HAP-1 (cell line): ENCODE measurements at places on chromosomes 5 and 9.

DNA sequence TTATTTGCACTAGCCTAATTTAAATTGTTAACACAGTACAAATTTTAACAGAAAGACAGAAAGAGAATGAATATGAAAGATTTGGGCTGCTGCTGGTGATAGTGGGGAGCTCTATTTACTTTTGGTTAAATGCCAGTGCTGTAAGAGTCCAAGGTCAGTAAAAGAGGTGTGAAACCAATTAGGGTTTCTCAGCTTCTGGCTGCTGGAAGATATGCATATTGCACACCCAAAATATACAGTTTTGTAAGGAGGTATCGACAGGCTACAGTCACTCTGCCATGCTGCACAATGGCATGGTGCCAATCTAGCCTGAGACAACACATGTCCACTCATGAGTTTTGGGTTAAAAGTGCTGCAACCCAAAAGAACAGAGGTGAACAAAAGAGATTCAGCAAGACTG is 79.3 kb downstream of the PPP2R2B start:
- no peak for DNase-seq

GRCh38 chr5:72453246-72453775 is 53.9 kb downstream of the ZNF366 start:
- DNase-seq, result no peak

GRCh38 chr9:2780326-2780725 is 63.0 kb downstream of the KCNV2 start:
- no peak for DNase-seq

DNA sequence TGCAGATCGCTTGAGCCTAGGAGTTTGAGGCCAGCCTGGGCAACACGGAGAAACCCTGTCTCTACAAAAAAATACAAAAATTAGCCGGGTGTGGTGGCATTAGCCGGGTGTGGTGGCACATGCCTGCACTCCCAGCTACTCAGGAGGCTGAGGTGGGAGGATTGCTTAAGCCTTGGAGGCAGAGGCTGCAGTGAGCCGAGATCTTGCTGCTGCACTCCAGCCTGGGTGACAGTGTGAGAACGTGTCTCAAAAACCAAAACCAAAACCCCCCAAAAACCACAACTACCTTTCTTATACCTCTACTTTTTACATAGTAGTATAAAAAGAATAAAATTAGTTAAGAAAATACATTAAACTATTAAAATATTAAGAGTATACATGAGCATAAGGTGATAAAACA is 121.2 kb downstream of the RAPGEF6 start:
- no peak for DNase-seq

DNA sequence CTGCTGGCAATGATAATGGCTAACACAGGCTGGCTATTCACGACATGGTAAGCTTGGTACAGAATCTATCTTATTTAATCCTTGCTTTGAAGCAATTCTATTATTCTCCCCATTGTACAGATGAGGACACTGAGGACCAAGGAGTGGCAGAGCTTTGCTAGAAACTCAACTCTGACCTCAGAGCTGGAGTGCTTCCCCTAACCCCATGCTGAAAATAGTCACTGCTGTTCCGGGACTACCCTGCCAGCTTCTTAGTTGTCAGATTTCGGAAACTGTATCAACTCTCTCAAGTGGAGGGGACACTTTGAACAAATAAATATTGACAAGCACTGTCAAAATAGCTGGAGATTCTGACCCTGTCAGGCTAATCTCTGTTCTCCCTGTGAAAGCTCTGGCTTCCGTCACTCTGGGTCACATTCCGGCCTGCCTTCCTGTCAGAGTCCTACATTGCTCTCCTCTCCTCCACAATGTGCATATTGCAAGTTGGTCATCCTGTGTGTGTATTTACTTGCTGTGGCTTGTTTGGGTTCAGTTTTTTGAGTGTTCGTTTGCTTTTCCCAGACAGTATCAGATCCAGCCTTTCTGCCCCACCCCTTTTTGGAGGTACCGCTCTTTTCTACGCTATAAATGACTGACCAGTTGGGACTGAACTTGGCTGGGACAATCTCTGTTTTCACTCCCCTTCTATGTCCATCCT is 134.3 kb upstream of the MAP1B start:
- no peak for DNase-seq

- DNase-seq, result no peak
Observed at GRCh38 chr5:68189171-68189570, 26.4 kb upstream of the PIK3R1 start.

DNA sequence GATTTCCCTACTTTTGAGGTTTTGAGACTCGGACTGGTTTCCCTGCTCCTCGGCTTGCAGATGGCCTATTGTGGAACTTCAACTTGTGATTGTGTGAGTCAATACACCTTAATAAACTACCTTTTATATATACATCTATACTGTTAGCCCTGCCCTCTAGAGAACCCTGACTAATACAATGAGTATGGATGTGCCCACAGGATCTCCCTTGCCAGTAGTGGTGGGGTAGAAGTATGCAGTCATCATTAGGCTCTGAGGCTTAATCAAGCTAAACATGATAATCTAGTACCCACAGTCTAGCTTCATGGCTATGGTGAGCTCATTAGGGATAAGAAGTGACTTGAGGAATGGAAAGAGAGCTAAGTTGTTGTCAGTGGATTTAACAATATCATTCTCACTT is 412.8 kb upstream of the PTGER4 start:
- no peak for DNase-seq

GRCh38 chr5:66440202-66440680 is 156.0 kb upstream of the MAST4 start:
- no peak for DNase-seq

- no peak for DNase-seq
Observed at GRCh38 chr5:66246608-66247007, 102.5 kb downstream of the SREK1 start.

GRCh38 chr5:99639905-99640304 is 711.1 kb upstream of the CHD1 start:
- no peak for DNase-seq

GRCh38 chr5:94812232-94812631 is 193.8 kb downstream of the SLF1 start:
- no peak for DNase-seq

GRCh38 chr9:69086769-69087168 is 51.2 kb downstream of the FXN start:
- no peak for DNase-seq

DNA sequence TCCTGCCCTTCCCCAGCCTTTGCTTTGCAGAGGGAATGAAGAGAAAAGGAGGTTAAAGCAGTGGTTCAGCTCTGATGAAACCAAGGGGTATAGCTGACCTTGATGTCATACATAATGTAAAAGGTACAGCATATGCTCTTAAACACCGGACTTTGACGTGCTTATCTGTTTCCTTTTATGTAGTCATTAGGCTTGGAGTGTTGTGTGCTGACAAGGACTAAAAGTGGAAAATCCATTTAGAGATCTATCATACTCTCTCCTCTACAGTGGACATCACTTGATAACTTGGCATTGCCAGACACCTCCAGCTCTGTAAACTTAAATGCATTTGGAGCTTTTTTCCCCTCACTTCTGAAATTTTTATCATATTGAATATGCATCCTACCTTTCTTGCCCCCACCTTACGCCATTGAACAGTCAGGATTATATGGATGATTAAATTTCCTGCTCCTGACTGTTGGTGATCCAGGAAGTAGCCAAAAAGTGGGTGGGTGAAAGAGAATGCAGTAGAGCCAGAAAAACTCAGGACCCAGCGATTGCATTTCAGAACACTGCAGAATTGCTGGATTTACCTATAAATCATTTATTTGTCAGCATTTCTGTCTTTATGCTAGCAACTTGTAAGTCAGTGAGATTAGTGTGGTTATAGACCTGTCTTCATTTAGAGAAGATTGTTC is 4.1 kb downstream of the TNFAIP8 start:
- no peak for DNase-seq

GRCh38 chr9:98074115-98074990 is 17.8 kb downstream of the NANS start:
- peak; percentile 57 for DNase-seq

DNA sequence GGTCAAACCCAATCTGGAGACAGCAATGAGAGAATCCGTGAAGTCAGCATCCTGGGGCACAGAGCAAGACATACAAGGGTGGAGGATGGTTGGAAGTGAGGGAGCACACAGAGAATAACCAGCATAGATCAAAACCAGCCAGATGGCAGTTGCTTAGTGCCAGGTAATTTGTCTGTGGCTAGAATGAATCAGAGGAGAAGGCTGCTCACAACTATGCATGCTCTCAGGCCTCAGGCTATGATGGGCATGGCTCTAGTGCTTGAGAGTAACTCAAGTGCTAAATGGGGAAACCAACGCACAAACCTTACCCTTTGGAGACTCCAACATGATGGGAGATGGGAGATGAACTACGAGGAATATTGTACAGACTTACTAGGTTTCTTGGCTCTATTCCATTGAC is 160.8 kb downstream of the DMRT2 start:
- no peak for DNase-seq

DNA sequence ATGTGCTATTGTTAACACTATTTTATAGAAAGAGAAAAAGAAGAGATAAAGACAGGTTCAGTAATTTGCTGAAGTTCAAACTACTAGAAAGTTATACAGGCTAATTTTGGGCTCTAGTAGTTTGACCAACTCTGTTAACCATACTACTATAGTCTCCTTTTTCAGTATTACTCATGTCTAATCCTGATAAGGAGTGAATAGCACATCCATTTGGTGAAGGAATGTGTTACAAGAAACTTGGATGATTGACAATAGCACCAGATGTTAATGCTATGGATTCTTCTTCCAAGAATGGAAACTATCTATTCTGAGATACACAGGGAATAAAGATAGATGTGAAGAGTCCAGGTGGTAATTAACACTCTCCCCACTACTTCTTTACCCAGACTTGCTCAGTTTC is 677.3 kb downstream of the PRELID2 start:
- no peak for DNase-seq

DNA sequence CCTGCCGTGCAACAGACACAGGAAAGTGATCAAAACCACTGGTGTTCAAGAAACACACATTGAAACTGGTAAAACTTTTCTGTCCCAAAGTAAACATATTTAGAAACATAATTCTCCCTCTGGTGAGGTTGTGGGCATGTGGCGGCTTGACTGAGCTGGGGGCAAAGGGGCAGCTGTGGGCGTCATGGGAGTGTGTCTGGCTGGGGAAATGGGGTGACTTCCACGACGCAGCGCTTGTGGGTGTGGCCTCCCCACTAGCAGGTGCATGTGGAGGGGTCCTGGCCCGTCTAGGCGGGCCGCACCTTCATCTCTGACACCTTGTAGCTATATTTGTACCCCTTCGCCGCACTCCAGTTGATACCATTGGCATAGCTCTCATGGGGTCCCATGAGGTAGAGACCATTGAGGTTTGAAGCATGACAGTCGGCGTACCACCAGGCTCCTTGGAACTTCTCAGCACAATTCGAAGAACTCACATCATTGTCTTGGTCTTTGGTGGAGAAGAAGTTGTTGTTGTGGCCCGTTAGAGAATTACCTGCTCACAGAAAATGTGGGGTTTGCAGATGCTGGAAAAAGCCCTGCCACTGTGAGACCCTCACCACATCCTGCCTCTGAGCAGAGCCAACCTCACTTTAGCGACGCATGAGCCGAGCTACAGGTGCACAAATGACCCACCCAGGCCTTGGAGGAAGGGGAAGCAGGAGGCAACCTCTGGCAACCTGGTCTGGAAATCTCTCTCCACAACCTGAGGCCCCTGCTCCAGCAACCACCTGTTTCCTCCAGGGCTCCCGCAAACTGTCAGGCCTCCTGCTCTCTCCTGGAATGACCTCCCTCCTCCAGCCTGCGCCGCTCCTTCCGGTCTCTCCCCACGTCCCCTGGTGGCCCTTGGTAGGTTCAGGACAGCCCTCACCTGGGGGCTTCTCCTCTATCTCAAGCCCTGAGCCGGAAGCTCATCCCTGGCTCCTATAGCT is 7.9 kb downstream of the FCN1 start:
- no peak for DNase-seq

- no peak for DNase-seq
Observed at GRCh38 chr5:181158869-181159268, 11.5 kb downstream of the OR2V2 start.

- no peak for DNase-seq
Observed at GRCh38 chr5:82150559-82150958, 127.6 kb downstream of the RPS23 start.

GRCh38 chr5:158747816-158748432 is 351.8 kb downstream of the EBF1 start:
- no peak for DNase-seq

DNA sequence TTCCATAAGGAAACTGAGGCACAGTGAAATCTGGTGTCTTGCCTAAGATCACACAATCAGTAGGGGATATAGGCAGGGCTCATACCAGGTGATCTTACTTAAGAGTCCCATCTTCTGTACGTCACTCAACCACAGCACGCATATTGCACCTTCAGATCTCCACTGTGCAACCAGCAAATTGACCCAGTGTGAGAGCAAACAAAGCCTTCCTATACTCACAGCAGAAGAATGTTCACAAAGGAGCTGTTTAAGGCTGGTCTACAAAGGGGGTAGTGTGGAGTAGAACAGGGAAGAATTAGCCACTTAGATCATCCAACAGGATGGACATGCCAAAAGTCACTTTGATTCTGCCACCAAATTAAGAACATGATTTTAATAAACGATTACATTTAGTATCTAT is 305.9 kb downstream of the SLIT3 start:
- no peak for DNase-seq

DNA sequence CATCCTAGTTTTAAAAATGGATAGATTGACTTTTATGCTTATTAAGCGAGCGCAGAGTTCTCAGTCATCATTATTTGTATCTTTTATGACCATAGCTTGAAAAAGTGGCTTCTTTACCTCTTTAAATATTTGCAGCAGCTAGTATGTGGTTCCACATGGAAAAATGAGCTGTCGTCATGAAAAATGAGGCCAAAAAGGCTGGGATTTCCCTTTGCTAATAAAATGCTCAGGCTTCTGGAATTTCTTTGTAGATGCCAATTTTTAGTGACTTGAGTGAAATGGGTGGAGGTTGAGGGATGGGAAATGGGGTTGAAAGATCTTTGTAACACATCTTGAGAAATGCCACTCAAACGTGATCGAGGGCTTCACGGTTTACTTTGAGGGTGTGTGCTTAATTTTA is 35.2 kb downstream of the RAI14 start:
- no peak for DNase-seq

GRCh38 chr9:83167126-83167525 is 104.2 kb upstream of the RASEF start:
- DNase-seq, result no peak

GRCh38 chr5:53017794-53018391 is 28.7 kb downstream of the ITGA2 start:
- no peak for DNase-seq

- no peak for DNase-seq
Observed at GRCh38 chr5:76954383-76954763, 1.5 kb downstream of the CRHBP start.

- no peak for DNase-seq
Observed at GRCh38 chr9:108663422-108663821, 192.4 kb downstream of the ACTL7B start.
